ENCODE measurements at places on chromosomes 11 and 22.

- no peak for DNase-seq
Observed at GRCh38 chr22:44850946-44851345, 98.6 kb downstream of the ARHGAP8 start.

DNA sequence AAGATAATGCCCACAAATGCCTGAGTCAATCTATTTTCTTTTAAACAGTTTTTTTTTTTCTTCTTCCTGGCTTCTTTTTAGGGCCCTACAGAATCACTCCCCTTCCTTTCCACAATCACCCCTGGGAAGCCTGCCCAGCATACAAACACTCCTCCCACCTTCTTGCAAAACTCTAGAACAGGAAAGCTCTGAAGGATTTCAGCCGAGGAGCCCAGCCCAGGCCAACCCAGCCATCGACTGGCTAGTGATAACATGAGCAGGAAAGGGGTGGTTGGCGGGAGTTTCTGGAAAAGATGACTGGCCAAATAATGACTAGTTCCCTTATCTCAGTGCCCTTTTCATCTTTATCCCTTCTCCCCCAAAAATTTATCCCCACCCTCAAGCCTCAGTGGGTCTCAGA lies 68.2 kb downstream of the USP35 start:
- no peak for DNase-seq

- DNase-seq, result no peak
Observed at GRCh38 chr11:12876988-12877387, 132.1 kb upstream of the RASSF10 start.

DNA sequence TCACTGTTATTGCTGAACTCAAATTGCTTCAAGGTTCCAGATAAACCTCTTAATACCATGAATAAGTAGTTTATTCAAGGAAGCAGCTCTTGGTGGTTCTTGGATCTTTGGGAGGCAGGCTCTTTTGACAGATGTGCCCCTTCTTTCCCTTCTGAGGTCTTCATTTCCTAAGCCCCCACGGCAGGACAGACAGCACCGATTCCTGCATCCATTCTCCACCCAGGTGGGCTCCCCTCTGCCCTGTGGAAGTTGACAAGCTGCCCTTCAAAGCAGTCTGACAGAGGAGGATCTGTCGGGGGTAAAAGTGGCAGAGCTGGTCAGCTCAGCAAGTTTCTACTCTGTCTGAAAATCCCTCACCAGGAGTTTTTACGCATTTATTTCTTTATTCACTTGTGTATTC lies 605.3 kb upstream of the B3GAT1 start:
- DNase-seq, result no peak

DNA sequence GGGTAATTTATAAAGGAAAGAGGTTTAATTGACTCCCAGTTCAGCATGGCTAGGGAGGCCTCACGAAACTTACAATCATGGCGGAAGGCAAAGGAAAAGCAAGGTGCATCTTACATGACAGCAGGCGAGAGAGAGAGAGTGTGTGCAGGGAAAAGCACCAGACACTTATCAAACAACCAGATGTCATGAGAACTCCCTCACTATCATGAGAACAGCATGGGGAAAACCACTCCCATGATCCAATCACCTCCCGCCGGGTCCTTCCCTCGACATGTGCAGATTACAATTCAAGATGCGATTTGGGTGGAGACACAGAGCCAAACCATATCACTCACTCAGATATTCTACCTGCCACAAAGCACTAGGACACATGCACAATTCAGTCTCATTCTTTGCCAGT lies 48.1 kb upstream of the HMGXB4 start:
- DNase-seq, result no peak
